ENCODE measurements at places on chromosomes 2 and 18. TPM values are rescaled to one million over a fixed set of nuclear protein-coding genes. Genes with fewer than 3 reads are reported as not detected.

The ACKR3 gene
- 2.0 TPM for total RNA-seq

The LAMA1 gene
- total RNA-seq, result 30.1 TPM

The DTNA gene
- 34.3 TPM for total RNA-seq

The NPHP1 gene
- total RNA-seq, result 11.9 TPM

The ECEL1 gene
- not detected for total RNA-seq

The ICA1L gene
- total RNA-seq, result 8.9 TPM

The GPR35 gene
- total RNA-seq, result 0.09 TPM

The PCARE gene
- total RNA-seq, result under 0.01 TPM

The DLGAP1 gene
- total RNA-seq, result 1.4 TPM

The GRB14 gene
- total RNA-seq, result 6.9 TPM

The ALKAL2 gene
- total RNA-seq, result 1.3 TPM

The CAPN14 gene
- 0.16 TPM for total RNA-seq

The AQP12A gene
- total RNA-seq, result not detected

The MBOAT2 gene
- 18.1 TPM for total RNA-seq

The ING5 gene
- 29.2 TPM for total RNA-seq

The CCDC141 gene
- 2.7 TPM for total RNA-seq

The RETSAT gene
- total RNA-seq, result 31.2 TPM

The IMMT gene
- total RNA-seq, result 76.6 TPM

The CFAP53 gene
- 0.57 TPM for total RNA-seq

The DYNAP gene
- not detected for total RNA-seq

The AOX1 gene
- 23.6 TPM for total RNA-seq

The GNLY gene
- total RNA-seq, result not detected

The STARD6 gene
- total RNA-seq, result not detected

The POU3F3 gene
- not detected for total RNA-seq

The ANKRD53 gene
- 6.5 TPM for total RNA-seq

The TNFAIP6 gene
- total RNA-seq, result 51.9 TPM
